ENCODE measurements at places on chromosomes 16 and 17.
A peak's percentile ranks its signal among the peaks of the same experiment; 100 is the strongest.

DNA sequence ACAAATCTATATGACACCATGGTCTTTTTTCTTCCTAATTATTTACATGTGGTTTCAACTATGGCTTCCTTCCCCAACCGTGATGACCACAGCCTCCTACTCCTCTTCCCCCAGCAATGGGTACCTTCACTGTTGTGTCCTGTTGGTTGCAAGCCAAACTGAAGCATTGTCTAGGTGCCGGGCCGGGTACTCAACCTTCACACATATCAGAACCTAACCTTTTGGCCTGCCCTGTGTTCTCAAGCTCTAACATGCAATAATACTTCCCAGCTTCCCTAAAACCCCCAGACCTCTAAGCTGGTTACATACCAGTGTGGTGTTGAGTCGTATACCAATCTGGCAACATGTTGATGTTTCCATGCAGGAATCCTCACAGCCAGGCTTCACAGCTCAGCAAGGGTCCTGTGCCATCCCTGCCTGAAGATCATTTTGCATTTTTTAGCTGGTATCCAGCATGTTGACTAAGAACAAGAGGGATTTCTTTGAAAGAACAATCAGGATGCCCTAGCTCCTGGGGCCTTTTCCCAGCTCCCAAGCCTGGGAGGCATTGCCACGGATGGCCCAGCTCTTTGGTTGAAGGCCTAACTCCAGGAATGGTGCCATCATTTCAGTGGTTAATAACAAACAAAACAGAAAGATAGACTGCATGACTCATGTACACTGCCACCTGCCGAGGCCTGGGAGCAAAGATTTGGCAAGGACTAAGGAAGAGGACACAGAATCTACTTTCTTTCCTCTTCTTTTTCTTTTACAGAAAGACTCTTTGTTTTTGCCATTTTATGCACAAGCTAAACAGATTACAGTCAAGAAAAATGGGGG, 373.7 kb upstream of the SALL1 start:
- DNase-seq = no peak

GRCh38 chr16:67506468-67506867, 22.2 kb upstream of the RIPOR1 start:
- DNase-seq = no peak

DNA sequence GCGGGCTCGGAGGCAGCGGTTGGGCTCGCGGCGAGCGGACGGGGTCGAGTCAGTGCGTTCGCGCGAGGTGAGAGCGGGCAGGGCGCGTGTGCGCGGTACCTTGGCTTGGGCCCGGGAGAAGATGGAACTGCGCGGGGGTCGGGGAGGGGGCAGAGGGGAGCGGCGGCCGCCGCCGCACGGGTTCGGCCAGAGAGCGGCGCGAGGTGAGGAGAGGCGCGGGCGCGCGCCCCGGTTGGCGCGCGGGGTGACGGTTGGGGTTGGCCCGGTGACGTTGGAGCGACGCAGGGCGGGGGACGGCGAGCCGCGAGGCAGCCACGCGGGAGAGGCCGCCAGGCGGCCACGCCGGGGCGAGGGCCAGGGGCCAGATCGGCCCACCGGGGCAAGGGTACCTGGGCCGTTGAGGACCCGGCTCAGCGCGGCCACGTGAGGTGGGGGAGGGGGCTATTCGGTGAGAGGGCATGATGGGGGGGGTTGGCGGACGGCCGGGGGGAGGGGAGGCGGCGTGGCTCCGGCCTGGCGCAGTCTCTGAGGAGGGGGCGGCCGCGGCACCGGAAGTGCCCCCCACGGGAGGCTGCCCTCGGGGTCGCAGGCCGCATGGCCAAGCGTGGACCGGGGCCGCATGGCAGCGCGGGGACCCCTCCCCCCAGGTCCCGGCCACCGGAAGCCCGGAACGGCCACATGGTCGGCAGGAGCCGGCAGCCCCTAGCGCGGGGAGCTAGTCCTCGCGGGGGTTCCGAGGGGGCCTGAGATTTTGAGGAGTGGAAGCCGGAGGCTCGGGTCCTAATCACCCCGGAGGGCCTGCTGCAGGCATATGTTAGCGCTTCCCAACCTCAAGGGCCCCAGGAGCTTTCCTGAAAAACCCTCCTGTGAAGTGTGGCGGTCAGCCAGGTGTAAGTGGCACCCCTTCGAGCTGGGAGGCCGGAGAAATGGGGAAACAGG, 527 bp downstream of the EIF5A start:
- no peak for DNase-seq

- peak; percentile 93 for DNase-seq
Measured at GRCh38 chr16:87391950-87392820, at the start of gene MAP1LC3B. Gene MAP1LC3B (plus strand): TSS chr16:87392336. CDS start chr16:87392428, 92 bp downstream.

DNA sequence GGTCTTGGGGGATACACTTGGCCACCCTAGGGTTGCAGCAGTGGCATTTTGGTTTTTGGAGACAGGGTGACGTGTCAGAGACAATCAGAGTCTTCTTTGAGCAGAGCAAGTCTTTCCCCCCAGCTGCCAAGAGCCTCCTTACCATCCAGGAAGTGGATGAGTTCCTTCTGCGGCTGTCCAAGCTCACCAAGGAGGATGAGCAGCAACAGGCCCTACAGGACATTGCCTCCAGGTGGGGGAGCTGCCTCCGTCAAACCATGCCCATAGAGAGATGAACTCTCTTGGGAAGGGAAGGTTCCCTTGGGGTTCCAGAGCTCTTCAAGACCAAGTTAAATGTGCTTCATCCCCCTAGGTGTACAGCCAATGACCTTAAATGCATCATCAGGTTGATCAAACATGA, 11.3 kb downstream of the LIG3 start:
- no peak for DNase-seq

DNA sequence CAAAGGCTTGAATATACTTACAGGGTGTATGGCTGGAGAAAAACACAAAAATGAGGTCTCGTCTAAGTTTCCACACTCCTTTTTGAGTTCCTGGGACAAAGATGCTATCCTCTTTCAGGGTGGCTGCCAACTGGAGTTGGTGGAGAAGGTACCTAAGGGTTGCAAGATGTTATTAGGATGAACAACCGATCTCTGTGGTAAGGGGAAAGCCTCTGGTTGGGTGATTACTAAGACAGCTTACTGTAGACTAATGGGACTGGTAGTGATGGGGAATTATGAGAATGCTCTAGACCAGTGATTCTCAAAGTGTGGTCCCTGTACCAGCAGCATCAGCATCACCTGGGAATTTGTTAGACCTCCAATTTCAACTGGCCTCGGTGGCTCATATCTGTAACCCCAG, 6.0 kb downstream of the ADAT1 start:
- DNase-seq = no peak

- no peak for DNase-seq
Measured at GRCh38 chr17:28896884-28897768, at the start of gene FLOT2. Gene FLOT2 (minus strand): TSS chr17:28897733. CDS start chr17:28897574, 159 bp downstream.

DNA sequence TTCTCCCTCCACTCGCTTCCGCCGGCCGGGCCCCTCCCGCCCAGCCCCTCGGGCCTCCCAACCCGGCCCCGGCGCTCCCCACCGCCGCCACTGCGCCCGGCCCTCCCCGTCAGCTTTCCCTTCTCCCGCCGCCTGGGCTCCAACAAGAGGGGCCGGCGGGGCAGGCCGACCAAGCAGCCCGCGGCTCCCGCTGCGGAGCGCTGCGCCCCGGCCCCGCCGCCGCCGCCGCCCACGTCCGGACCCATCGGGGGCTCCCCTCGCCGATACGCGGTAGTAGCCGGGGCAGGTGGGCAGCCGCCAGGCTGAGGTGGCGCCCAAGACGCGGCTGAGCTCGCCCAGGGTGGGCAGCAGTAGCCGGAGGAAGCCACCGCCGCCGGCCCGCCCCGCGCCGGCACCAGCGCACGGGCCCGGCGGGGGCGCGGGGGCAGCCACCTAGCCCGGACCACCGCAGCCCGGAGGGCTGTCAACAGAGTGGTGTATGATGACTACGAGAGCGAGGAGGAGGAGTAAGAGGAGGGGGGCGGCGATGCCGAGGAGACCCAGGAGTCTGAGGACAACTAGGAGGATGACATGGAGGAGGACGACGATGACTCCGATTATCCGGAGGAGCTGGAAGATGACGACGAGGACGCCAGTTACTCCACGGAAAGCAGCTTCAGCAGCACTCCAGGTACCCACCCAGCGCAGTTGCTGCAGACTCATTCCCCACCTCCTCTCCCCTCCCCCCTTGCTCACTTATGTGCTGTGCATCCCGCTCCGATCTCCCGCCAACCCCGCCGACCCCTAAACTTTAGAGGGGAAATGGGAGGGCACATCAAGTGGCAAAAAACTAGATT, 498 bp downstream of the LRRC37B start:
- DNase-seq = peak; percentile 75

GRCh38 chr17:13957636-13958035, 111.7 kb upstream of the COX10 start:
- no peak for DNase-seq

All from Kasumi-1 (cell line).